ENCODE measurements at places on chromosomes 7 and 10.

DNA sequence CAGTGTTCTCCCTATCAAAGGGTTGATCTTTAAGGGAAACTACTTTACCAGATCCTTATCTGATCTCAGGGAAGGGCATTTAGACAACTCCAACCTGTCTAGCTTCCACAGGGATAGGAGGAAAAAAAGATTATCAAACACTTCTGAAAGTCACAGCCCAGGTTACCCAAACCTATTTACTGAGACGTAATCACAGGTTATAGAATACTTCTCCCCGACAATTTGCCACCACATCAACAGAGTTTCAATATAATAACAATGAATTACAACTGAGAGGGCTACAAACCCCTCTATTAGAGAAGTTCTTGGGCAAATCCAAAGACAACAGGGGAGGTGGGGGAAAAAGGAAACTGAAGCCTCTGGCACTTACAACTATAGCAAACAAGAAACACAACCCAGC lies 26.3 kb downstream of the CFAP70 start:
- no peak for DNase-seq

- DNase-seq = no peak
Measured at GRCh38 chr10:16316733-16317390, 119.9 kb upstream of the PTER start.

DNA sequence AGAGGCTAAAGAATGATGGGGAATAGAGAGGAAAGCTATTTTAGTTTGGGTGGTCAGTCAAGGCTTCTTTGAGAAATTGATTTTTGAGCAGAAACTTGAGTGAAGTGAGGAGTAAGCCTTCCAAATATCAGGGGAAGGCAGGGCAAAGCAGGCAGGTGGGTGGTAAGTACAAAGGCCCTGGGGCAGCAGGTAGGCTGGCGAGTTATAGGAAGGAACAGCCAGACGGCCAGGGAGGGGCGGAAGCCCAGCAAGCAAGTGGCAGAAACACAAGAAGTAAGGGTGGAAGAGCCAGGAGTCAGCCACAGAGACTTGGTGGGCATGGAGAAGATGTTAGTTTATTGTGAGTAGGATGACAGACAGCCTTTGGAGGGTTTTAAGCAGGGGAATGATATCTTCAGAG lies 34.9 kb downstream of the VWA2 start:
- DNase-seq = no peak

DNA sequence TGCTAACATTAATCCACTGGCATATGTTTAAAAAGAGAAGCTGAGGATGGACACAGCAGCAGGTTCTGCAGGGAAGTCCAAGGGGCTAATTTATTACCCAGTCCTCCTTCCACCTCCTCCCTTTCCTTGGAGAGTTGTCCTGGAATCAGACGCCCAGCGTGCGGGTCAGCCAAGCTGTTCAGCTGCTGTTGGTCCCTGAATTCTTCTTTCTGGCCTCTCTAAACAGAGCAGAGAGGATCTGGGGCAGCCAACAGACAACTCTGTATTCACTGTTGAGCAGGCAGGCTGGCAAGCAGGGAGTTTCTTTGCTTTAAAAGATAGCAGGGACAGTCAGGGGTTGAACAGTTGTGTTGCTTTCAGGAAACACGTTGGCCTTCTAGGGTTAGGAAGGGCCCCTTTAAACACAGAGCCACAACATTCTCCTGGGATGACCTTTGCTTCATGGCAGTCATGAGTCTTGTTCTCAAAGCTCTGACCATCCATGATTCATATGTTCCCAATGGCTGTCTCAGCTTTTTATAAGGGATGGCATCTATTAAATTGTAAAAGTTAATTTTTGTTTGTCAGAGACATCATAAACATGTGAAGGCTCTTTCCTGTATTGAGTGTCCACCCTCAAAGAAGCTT lies 217.0 kb downstream of the CREB5 start:
- no peak for DNase-seq

- no peak for DNase-seq
Measured at GRCh38 chr10:132110111-132110521, 44.4 kb downstream of the JAKMIP3 start.

- no peak for DNase-seq
Measured at GRCh38 chr10:47243356-47243755, 56.6 kb upstream of the GDF10 start.

DNA sequence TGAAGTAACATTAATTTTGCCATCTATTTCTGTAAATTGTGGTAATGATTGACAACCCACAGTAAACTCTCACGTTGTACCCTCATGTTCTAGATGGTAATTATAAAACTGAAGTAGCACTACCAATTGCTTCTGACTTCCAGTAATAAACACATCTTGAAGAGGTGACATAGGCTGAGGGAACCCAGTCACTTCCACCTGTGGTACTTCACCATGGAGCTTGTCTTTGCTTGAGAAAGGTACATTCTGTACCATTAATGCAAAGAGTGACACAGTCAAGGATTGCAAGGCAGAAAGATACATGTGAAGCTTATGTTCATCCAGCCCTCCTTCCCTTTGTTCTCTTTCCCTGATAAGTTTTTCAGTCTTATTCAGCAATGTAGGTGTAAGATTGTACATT lies 11.2 kb downstream of the CAPZA2 start:
- no peak for DNase-seq

- no peak for DNase-seq
Measured at GRCh38 chr7:41247143-41247865, 455.6 kb downstream of the INHBA start.

DNA sequence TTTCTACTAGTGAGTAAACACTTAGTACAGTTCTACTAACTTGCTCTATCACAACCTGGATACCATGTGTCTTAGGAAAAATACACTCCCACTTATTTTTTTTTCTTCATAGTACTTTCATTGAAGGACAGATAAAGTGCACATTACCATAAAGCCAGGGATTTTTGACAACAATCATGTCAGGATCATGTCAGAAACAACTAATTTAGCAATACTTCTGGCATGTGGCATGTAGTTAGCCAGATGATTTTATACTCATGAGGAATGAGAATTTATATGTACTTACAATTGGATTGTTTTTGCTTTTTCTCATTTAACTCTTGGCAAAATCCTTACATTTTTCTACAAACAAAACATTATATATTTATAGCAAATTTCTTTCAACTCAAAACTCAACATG lies 630.7 kb upstream of the GRM3 start:
- no peak for DNase-seq

DNA sequence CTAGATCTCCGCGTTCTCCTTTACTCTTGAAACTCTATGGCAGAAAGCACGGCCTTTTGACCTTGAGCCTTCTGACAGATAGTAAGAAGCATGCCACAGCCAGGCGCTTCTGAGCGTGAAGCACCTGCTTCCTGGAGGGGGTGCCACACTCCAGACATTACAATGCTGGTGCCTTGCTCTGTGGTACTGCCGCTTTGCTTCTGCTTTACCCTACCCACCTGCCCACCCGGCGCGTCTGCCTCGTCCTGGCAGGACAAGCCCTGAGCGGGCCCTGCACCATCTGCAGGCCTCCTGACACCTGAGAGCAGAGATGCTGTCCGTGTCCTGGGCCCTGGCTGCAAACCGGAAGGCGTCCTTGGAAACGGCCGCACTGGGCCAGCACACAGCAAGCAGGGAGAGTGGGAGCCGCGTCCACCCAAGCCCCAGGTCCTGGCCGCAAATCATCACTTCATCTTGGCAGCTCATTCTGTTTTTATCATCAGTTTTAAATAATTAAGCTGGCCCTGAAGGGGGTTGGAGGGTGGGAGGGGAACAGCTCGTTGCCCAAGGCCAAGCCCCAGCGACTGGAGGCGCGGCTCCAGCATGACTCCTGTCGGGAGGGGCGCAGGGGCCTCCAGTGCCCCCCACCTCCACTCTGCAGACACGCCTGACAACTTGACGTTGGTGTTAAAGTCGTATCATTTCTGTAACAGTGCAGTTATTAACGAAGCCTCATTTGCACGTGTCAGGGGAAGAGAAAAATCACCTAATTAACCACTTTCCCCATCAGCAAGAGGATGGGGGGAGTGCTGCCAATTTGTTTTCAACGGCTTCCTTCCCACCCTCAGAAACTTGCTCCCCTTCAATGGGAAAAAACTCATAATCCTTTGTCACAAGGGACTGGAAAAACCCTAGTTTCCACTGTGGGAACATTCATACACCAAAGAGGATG lies 132.2 kb downstream of the MAD1L1 start:
- DNase-seq = no peak

GRCh38 chr7:16099302-16099849 lies 322.0 kb downstream of the CRPPA start:
- no peak for DNase-seq

GRCh38 chr10:113454341-113455061 lies 98.4 kb upstream of the HABP2 start:
- DNase-seq = no peak

DNA sequence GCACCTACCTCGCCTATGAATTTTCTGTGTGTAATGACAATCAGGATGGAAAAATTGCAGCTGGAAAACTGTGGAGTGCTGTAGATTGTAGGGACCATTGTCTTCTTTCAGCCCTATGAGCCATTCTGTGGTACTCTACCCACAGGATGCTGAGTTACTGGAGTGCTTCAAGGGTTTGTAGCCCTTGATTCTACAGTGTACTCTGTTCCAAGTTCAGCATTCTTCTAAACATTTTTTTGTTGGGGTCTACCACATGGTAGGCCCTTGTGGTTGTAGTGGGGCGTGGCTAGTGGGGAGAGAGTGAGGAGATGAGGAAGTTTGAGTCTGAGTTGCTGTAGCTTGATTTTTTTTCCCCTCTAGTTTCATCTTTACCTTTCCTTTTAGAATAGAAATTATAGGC lies 33.5 kb downstream of the REEP3 start:
- DNase-seq = no peak

- DNase-seq = no peak
Measured at GRCh38 chr7:82789883-82790609, 346.5 kb upstream of the CACNA2D1 start.

All from AML-193 (cell line).